ENCODE measurements at places on chromosomes 3 and 15.

- DNase-seq, result no peak
Measured at GRCh38 chr3:42960282-42960681, 18.8 kb upstream of the GASK1A start.

DNA sequence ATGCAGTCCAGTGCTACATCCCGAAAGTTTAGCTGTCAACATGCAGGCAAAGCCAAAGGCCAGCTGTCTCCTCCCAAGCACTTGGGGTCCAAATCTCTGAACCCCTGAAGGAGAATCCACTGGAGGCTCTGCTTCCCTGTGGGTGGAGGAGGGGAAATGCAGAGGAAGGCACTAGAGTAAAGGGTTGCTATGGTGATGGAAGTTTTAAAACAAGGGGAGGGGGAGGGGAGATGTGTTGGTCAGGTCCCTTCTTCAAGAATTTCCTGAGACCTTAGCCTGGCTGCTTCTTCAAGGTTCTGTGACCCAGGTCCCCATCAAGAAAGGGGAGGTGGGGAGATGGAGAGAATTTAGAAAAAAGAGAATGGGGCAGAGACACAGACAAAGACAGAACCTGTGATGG, 2.3 kb downstream of the CAMKV start:
- no peak for DNase-seq

GRCh38 chr3:59810606-59811005, 760.8 kb upstream of the CFAP20DC start:
- no peak for DNase-seq

- DNase-seq, result no peak
Measured at GRCh38 chr3:28606283-28606682, 257.7 kb upstream of the AZI2 start.

GRCh38 chr3:87101861-87102625, 111.1 kb upstream of the VGLL3 start:
- no peak for DNase-seq

GRCh38 chr3:150871192-150871591, 34.0 kb downstream of the MINDY4B start:
- no peak for DNase-seq

DNA sequence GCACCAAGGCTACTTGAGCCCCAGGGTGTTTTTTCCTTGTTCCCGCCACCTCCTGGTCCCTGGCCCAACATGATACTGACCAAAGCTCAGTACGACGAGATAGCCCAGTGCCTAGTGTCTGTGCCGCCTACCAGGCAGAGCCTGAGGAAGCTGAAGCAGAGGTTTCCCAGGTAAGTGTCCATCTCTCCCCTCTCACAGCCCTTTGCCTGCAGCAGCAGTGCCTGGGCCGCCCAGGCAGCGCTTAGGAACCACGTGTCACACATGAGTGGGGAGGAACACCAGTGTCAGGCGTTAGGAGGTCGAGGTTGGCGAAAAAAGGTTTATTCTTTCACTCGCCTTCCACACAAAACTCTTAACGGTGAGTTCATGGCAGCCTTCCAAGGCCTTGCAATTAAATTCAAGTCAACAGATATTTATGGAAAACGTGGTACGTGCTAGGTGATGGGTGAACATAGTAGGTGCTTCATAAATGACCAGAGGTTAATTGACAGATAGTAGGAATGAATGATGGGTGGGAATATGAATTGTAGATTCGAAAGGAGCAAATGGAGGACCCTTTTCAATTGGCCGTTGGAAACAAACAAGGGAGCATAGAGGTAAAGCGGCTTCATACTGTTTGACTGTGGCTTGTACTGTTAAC, 486 bp downstream of the CDIN1 start:
- no peak for DNase-seq

DNA sequence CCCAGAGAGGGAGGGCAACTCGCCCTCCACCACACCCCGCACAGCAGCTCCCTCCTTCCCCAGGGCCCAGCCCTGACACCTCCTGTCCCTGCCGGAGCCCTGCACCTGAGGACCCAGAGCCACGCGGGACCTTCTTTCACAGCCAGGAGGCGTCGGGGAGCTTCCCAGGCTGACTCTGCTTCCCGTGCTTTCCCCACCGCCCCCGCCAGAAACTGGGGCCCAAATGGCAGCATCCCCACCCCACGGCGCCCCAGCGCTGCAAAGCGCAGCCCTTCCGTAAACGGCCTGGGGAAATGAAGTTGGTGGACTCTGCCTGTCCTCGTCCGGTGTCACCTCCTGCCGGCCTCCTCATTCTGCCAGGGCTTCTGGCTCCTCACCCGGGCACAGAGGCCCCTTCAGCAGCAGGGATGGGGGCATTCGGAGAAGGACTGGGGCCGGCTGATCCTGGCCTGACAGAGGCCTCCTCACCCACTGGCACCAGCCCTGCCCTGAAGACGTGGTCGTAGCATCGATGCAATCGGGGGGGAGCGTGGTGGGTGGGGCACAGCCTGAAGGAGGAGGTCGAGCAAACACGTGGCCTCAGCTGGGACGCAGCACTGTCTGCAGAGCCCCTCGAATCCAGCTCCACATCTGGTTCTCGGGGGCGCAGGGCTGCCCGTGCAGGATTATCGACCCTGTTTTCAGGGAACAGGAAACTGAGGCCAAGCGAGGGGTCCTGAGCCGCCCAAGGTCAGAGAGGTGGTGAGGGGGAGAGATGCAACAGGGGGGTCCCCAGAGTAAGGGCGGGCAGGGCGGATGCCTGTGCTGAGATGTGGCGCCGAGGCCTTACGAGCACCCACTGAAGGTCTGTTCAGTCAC, 235.4 kb downstream of the XXYLT1 start:
- DNase-seq, result no peak

DNA sequence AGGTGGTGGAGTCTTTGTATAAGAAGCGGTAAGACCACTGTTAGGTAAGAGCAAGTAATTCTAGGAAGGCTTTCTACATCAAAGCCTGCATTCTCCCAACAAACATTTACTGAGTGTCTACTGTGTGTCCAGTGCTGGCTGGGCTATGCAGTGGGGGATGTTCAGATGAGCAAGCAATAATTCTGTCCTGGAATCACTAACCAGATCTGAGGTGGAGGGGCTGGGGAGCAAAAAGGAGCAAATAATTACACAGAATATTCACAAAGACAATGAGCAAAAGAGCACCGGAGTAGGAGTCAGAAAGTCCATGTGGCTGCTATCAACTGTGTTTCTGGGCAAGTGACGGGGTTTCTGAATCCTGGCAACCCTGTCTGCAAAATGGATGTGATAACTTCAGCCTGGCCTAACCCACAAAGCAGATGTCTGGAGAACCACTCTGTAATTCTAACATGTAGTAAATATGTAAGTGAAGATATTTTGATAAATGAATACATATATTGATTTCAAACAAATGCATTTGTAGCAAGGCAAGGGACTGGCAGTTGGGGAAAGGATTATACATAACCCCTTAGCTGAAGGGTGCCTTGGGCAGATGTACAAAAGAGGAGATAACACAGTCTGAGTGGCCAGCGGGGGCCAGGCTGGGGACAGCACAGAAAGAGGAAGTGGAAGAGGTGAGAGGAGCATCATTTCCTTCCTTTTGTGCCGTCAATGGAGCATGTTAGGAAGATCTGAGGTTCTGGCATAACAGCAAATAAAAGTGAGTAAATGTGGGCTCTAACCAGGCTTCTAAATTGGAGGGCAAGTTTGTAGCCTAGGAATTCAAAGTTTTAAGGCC, 28.8 kb downstream of the CYP8B1 start:
- peak; percentile 25 for DNase-seq

DNA sequence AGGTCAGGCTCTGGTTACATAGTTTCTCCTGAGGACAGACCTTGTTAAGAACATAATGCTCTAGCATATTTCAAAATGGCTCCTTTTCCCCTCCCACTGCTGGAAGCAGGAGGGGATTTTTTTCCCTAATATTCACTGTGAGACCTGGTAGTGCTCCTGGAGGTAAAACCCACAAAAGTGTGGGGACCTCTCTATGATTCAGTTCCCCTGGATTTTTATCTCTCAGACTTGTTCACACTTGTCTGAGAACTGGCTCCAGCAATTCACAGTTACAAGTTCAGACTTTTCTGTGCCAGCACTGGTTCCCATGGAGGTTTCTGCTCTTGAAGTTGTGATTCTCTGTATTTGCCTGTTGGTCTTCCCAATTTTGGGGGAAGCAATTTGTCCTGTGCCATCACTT, 36.3 kb upstream of the PCOLCE2 start:
- no peak for DNase-seq

DNA sequence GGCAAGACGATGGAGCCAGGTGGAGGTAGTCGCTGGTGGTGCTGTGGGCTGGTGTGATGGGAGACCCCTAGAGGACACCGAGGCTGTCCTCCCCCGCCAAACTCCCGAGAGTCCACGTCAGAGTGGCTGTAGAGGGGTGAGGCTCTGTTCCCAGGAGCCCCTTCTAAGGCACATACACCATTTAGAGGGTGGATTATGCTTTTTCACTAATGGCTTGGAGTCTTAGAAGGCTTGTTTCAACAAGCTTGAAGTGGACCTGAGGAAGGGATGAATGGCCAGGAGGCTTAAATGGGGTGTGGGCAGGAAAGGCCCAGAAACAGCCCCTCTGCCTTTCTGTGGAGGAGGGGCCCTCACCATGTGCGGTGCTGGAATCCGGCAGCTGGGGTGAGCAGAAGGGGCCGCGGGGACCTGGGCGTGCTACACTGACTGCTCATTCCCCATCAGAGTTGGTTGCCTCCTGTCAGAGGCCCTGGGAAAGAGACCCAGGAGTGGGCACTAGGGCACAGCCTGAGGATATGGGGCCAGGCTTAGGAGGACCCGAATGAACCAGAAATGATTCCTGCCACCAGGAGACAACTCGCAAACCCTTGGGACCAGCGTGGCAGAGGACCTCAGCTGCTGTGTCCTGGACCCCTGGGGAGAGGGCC, 66.2 kb downstream of the FEM1B start:
- DNase-seq, result no peak

- DNase-seq, result no peak
Measured at GRCh38 chr15:57923750-57924149, 141.8 kb downstream of the ALDH1A2 start.

DNA sequence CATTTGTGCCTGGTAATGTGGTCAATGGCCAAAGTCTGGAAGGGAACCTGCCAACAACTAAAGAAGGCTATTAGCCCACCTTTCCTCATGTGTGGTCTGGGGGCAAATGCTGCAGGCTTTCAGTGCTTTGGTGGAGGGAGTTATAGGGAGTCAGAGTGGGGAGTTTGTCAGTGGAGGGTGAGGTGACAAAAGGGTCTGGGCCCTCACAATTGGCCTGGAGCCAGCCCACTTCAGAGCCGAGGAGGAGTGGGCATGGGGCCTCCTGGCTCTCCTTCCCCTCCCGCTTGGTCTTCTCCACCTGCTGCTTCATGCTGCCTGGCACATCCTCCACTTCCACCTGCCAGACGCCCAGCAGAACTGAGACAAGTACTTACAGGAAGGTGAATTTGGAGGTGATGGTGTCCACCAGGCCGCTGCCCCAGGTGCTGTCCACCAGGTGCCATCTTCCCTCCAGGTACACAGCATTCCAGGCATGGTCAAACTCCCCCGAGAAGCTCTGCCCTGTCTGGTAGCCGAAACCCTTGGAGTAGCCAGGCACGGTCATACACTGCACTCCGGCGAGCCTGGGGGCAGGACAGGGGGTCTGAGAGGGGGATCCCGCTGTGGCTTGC, 40.9 kb downstream of the KY start:
- no peak for DNase-seq

DNA sequence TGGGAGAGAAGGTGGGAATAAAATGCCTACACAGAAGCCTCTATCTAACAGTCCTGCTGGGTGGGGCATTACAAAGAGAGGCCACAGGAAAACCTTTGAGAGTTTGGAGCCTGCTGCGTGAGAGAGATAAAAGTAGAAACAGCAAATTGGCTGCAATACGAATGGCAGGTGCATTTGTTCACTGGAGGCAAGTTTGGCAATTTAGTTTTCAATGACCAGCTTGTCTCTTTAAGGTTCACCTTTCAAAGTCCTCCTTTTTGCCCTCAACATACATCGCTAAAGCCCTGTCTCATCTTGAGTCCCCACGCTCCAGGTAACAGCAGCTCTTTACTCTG, 405.7 kb downstream of the LSAMP start:
- DNase-seq, result no peak

- DNase-seq, result no peak
Measured at GRCh38 chr3:135991621-135992020, 26.1 kb downstream of the PPP2R3A start.
